Thoracic aorta endothelial cell (primary cell): ENCODE measurements at places on chromosomes 6 and 20. TPM values are rescaled to one million over a fixed set of nuclear protein-coding genes. Genes with fewer than 3 reads are reported as not detected.

The DSP gene
- total RNA-seq: under 0.01 and 0.22 TPM in 2 replicates

The SIRPA gene
- total RNA-seq: 20.2 and 29.4 TPM in 2 replicates

The ARMH2 gene
- total RNA-seq: not detected in 2 replicates

The C6orf15 gene
- total RNA-seq: not detected in 2 replicates

The DEFB110 gene
- not detected in 2 replicates for total RNA-seq

The C20orf202 gene
- not detected in 2 replicates for total RNA-seq

The SLC17A4 gene
- total RNA-seq: not detected in 2 replicates

The ULBP2 gene
- total RNA-seq: 6.5 TPM in 2 replicates

The PPP1R3D gene
- 6.5 and 7.5 TPM in 2 replicates for total RNA-seq
